ENCODE measurements at places on chromosomes 2 and 18. TPM values are rescaled to one million over a fixed set of nuclear protein-coding genes. Genes with fewer than 3 reads are reported as not detected.

GRCh38 chr2:194907569-194907968 lies 749.5 kb upstream of the SLC39A10 start:
- DNase-seq = no peak

- no peak for DNase-seq
Measured at GRCh38 chr2:117603567-117603966, 210.9 kb upstream of the DDX18 start.

DNA sequence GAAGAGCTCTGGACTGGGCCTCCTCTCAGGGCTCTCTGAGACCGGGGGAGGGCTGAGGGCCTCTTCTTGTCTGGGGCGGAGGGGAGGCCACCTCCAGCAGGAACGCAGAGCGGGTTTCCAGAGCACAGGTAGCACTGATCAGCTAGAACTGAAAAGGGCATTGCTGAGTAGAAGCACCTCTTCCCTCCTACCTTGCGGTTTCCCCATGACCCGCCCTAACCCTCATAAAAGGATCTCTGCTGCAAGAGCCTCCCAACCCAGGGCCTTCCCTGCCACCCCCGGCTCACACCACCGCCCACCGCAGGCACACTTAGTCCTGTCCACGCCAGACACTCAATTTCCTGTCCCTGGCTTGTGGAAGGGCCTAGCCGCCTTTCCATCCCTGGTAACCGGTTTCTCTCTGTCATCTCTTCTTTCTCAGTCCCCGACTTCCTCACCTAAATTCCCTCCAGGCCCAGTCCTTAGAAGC lies 966 bp downstream of the ADCY3 start:
- DNase-seq = peak; percentile 80

Gene PRLH
- total RNA-seq = not detected
